ENCODE measurements at places on chromosomes 12 and 14. TPM values are rescaled to one million over a fixed set of nuclear protein-coding genes. Genes with fewer than 3 reads are reported as not detected.

The MAP1LC3B2 gene
- total RNA-seq, result 2.3 TPM

The RPGRIP1 gene
- total RNA-seq, result not detected

The PTPRO gene
- total RNA-seq, result 0.08 TPM

The LAG3 gene
- not detected for total RNA-seq

The TRMT61A gene
- total RNA-seq, result 6.1 TPM

The FAM181A gene
- not detected for total RNA-seq

The TSPAN8 gene
- total RNA-seq, result 0.60 TPM

The SERPINA3 gene
- total RNA-seq, result 22.9 TPM

The SPIC gene
- total RNA-seq, result 0.16 TPM

DNA sequence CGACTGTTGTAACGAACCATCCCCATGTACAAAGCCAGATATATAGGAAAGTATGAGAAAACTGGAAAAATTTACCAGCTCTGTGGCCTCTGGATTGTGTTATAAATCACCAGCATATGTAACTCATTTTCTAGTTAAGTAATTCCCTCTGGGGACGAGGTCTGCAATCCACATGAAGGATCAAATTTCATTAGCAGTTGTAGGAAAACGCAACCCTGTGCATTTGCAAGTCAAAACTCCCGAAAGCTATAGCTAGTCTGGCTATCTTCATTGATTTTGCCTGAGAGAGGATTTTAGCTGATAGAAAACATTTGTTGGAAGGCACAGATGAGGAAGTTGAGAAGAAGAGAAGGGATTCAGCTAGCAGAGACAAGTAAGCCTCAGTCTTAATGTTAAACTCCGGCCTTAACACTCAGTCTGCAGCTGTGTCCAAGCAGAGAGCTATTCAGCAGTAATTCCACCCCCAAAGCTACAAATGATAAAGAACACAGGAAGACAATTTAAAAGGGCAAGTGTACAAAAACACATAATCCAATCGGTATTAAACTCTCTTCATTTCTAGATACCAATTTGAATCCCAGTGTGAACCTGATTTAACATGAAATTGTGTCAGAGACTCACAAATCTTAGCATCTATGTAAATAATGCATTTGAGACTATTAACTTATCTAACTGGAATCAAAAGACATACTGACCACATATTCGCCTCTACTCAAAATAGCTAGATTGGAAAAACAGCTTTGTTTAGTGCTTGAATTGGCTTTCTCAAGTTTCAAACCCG, 54.2 kb upstream of the CERS5 start:
- no peak for ATAC-seq

- ATAC-seq, result no peak
Measured at GRCh38 chr14:22664261-22664660, 20.1 kb upstream of the OR6J1 start.

GRCh38 chr14:72404998-72405397, 472.8 kb downstream of the RGS6 start:
- no peak for ATAC-seq

DNA sequence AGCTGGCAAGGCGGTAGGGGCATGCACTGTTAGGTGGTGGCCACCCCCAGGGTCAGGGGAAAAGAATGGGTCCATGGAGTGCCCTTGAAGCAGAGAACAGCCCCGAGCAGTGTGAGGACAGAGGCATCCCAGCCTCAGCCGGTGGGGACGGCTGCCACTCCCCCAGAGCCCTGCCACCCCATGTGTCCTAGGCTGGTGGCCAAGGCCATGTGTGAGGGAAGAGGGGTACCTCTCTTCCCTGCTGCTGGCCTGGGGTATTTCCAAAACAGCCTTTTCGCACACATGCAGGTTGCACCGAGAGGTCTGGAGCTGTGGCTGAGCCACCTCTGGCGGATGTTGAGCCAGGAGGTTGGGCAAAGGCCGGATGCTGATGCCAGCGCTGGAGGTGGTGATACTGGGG, 19.9 kb downstream of the RFLNA start:
- ATAC-seq, result no peak

GRCh38 chr14:68307790-68308168, 485.1 kb downstream of the ZFP36L1 start:
- no peak for ATAC-seq

GRCh38 chr14:79596551-79596950, 614.8 kb downstream of the DIO2 start:
- ATAC-seq, result no peak

- ATAC-seq, result peak; percentile 49
Measured at GRCh38 chr12:78229591-78230101, 399.0 kb downstream of the NAV3 start.

GRCh38 chr14:72450473-72451044, 443.3 kb downstream of the DPF3 start:
- no peak for ATAC-seq

DNA sequence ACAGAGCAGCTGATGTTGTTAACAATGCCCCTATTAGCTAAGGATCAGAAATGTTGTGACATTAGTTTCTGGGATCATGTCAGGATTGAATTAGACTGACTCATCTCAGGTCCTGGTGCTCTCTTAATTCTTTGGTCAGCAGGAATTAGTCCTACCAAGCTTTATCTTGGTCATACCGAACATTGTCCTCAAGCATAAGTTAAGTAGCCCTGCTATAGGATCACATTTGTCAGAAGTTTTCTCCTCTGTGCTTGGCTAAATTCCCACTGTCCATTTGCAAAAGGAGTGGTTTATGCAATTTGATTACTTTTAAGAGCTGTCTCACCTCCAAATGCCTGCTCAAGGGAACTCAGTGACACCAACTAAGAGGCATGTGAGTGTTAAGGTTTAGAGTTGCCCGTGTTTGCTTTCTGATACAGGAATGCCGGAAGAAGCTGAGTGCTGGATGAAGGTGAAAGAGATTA, 48.4 kb upstream of the IFNG-AS1 start:
- ATAC-seq, result no peak

DNA sequence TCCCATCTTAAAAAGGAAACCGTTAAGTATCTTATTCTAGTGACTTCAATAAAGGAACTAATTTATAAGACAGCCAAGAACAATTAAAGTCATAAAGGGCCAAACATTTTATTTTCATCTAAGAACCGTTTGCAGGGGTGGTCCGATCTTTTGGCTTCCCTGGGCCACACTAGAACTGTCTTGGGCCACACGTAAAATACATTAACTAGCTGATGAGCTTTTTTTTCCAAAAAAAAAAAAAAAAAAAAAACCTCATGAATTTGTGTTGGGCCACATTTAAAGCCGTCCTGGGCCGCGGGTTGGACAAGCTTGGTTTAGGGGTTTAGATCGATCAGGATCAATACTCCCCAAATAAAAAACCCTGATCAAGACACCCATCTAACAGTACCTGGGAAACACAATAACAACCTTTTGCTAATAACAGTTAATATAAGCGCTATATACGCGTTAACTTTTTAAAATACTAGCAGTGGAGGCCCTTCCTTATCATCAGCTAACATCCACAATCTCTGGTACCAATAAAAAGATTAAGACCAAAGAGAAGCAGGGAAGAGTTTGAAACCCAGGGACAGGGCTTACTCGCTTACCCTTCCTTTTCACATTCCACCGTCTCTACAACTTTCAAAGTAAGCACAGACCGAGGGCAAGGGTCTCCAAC, 1.1 kb downstream of the NAP1L1 start:
- no peak for ATAC-seq

DNA sequence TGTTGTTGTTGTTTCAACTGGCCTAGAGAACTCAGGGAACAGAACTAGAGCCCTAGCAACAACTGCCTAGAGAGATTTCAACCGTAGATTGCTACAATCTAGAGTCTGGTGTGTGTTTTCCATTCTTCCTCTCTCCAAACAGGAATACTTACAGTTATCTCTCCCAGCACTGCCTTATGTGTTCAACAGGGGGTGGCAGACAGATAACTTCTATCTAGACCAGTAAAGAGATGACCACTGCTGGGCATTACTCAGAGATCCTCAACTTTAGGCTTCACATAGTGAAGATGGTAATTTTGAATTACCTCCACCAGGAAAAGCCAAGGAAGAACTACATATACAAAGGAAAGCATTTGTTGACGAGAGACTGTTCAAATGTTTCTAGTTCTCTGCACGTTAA, 4.8 kb downstream of the TXNDC16 start:
- ATAC-seq, result no peak

- ATAC-seq, result no peak
Measured at GRCh38 chr14:93741556-93742230, 46.6 kb downstream of the PRIMA1 start.

DNA sequence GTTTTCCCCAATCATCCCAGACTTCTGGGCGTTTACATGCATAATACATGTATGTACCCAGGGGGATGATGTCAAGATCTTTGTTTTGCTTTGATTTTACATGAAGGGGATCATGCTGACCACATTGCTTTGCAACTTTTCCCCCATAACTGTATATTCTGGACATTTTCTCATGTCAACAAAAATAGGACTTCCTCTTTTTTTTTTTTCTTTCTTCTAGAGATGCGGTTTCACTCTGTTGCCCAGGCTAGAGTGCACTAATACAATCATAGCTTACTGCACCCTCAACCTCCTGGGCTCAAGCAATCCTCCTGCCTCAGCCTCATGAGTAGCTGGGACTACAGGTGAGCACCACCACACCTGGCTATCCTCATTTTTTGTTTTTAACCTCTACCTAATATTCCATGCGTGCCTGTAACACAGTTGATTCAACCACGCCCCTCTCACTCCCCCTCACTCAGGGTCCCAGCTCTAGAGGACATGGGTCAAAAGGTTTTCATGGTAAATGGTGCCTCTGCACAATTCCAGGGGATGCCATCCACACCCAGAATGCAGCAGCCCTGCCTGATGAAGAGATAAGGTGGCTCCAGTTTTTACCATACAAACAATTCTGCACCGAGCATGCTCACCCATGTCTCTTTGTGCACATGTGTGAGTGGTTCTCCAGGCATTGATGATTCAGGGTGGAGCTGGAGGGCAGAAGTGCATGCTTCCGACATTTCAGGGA, 32.0 kb upstream of the CIPC start:
- ATAC-seq, result no peak

GRCh38 chr12:99282086-99282485, 365.5 kb upstream of the GARIN6 start:
- ATAC-seq, result no peak

- no peak for ATAC-seq
Measured at GRCh38 chr14:48890333-48890732, 695.8 kb downstream of the RPS29 start.

Data from esophagus mucosa (tissue), 1 donor.